ENCODE measurements at places on chromosomes 5 and 9. TPM values are rescaled to one million over a fixed set of nuclear protein-coding genes. Genes with fewer than 3 reads are reported as not detected.

BASP1 gene
- polyA plus RNA-seq: 19.4 TPM

FGD3 gene
- polyA plus RNA-seq: 5.5 TPM

RC3H2 gene
- 32.2 TPM for polyA plus RNA-seq

BTNL8 gene
- not detected for polyA plus RNA-seq

CETN3 gene
- polyA plus RNA-seq: 27.9 TPM

DCAF12 gene
- polyA plus RNA-seq: 31.2 TPM

PHF24 gene
- 0.23 TPM for polyA plus RNA-seq

TRPM6 gene
- polyA plus RNA-seq: 0.32 TPM

CD274 gene
- polyA plus RNA-seq: 1.5 TPM

SUSD3 gene
- polyA plus RNA-seq: 2.2 TPM

MTAP gene
- polyA plus RNA-seq: 26.3 TPM

SPINK6 gene
- not detected for polyA plus RNA-seq

KCNN2 gene
- polyA plus RNA-seq: 9.6 TPM

TMEM171 gene
- polyA plus RNA-seq: 0.88 TPM

HARS1 gene
- 53.2 TPM for polyA plus RNA-seq

ACTBL2 gene
- polyA plus RNA-seq: not detected

RNF14 gene
- 41.8 TPM for polyA plus RNA-seq

COMMD10 gene
- 23.9 TPM for polyA plus RNA-seq

PTBP3 gene
- 16.3 TPM for polyA plus RNA-seq

OBP2B gene
- polyA plus RNA-seq: not detected

RXRA gene
- 38.0 TPM for polyA plus RNA-seq

CKMT2 gene
- 75.1 TPM for polyA plus RNA-seq

RECK gene
- polyA plus RNA-seq: 19.0 TPM

IL4 gene
- polyA plus RNA-seq: not detected

CCIN gene
- polyA plus RNA-seq: 0.59 TPM

SLCO6A1 gene
- 0.40 TPM for polyA plus RNA-seq

NTRK2 gene
- polyA plus RNA-seq: 14.5 TPM

PCDHA6 gene
- not detected for polyA plus RNA-seq

ELOVL7 gene
- polyA plus RNA-seq: 0.30 TPM

FAF2 gene
- polyA plus RNA-seq: 26.0 TPM

FAM221B gene
- polyA plus RNA-seq: 0.35 TPM

P4HA2 gene
- 52.5 TPM for polyA plus RNA-seq

SLC34A1 gene
- polyA plus RNA-seq: not detected

NKD2 gene
- polyA plus RNA-seq: 3.6 TPM

PIP5KL1 gene
- 3.3 TPM for polyA plus RNA-seq

FSD1L gene
- 18.1 TPM for polyA plus RNA-seq

LOX gene
- polyA plus RNA-seq: 41.1 TPM

CARD9 gene
- 1.1 TPM for polyA plus RNA-seq

CNTFR gene
- 53.8 TPM for polyA plus RNA-seq

NR5A1 gene
- not detected for polyA plus RNA-seq
